Endothelial cell of umbilical vein (primary cell): ENCODE measurements at places on chromosomes 2 and 18. TPM values are rescaled to one million over a fixed set of nuclear protein-coding genes. Genes with fewer than 3 reads are reported as not detected.

Gene IMPACT
- total RNA-seq, result 28.4 and 28.6 TPM in 2 replicates

Gene KIF1A
- total RNA-seq, result 0.64 TPM in 1 of 2 replicates, not detected in the other

Gene NOL4
- total RNA-seq, result not detected in 2 replicates

Gene SNRNP200
- 117 and 124 TPM in 2 replicates for total RNA-seq

Gene LYG1
- total RNA-seq, result 0.35 and 0.55 TPM in 2 replicates
